Mesothelial cell of epicardium (in vitro differentiated cells): ENCODE measurements at places on chromosomes 2 and 18.
A peak's percentile ranks its signal among the peaks of the same experiment; 100 is the strongest.

DNA sequence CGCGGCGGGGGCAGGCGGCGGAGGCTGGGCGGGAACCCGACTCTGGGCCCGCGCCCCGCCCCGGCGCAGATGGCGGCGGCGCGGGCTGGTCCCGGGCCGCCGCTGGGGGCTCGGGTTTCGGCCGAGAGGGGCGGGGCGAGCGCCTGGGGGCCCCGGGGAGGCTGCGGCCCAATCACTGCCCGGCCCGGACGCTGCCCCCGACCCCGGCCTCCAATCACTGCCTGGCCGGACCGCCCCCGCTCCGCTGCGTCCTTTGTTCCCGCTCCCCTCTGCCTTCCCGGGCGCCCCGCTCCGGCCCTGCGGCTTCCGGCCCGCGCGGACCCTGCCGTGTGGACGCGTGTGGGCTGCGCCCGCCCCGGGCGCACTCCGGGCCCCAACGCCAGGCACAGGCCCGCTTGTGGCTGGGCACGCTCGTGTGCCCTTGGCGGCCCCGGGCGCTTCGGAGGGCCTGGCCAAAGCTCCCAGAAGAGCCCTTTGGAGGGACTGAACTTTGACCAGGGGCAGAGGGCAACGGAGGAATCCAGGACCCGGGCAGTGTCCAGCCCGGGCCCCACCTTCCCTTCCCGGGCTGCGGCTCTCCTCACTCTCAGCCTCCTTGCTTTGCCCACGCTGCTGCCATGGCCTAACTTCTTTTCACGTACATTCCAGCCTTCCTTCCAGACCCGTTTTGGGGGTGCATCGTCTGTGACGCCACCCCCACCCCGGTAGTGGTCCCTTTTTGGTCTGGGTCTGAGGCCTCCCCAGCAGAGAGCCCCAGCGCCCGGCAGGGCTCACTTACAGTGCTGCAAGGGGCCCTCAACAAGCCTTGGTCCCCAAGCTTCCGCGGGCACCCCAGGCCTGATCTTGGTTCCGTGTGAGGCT lies 27.1 kb upstream of the PTMA start:
- peak; percentile 71 for DNase-seq

DNA sequence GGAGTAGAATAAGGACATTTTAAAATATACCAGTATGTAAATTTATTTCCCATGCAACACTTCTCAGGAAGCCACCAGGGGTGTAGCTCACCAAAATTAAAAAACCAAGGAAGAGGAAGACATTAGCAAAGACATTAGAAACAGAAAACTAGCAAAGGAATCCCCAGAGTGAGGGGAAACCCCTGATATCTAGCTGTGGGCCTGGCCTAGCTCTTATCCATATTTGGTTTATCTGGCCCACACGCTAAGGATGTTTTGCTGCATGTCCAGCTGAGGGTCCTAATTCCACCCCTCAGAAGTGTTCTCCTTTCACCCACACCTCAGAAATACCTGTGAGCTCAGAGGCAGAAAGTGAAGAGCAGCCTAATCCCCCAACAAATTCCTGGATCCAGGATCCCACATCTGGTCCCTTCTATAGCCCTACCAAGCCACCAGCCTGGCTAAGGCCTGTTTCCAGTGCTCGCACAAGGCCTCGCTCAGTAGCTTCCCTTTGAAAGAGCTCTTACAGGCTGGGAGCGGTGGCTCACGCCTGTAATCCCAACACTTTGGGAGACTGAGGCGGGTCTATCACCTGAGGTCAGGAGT lies 17.4 kb downstream of the OSBPL1A start:
- DNase-seq = no peak

DNA sequence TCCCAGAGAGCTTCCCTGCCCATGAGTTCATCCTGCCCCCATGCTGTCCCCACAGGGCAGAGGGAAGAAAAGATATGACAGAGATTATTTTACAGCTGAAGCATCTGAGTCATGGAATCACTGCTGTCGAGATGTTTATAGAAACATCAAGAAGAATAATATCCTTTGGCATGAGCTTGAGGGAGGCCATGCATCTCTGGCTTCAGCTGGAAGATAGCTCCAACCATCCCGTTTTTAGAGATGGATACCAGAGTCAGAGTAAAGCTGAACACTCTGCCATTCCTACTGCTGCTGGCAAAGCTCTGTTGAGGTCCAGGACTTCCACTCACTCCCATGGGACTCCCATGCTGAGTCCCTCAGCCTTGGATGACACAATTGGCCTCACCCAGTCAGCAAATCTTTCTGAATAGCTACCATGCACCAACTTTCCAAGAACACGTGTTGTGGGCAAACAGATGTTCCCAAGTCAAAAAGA lies 167.8 kb downstream of the TTC32 start:
- DNase-seq = no peak

DNA sequence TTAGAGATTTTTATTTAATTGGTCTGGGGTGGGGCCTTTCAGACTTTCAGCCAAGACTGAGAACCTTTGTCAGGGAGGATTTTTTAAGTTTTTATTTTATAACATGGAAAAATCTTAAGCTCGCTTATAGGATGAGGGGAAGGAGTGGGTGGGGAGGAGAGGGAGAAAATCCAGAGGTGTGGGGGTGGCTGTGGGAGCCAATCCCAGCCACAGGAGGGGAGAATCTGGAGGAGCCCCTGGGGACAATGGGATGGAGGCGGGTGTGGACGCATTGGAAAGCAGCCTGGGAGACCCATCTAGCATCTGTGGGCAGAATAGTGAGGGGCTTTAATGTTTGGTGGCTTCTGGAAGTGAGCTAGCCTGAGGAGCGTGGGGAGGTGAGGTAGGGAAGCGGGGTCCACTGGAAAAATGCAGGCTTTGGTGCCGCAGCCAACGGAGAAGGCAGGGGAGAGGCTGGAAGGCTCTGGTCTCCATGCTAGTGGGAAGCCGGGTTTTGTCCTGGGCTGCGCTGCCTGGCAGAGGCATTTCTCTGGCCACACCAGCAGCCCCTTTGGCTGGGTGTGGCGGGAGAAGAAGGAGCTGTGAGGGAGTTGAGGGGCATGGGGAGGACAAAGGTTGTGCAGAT lies 11.5 kb upstream of the INPP5D start:
- no peak for DNase-seq

DNA sequence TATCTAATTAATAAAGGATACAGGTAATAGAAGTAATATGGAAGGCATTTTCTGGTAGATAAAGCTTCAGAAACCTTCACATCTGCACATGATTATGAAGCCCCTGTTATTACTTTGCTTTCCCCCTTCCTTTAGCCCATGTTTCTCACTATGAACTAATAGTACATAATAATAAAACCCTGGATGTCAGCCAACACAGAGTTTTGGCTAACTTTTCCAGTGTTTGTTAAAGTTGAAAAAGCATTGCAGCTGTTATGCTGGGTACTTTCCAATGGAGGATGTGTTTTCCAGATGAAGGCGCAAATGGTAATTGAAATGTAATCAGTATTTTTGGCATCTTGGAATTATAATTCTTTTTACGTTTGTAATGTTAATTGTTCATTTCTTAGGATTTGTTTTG lies 43.5 kb downstream of the SPTBN1 start:
- DNase-seq = no peak

DNA sequence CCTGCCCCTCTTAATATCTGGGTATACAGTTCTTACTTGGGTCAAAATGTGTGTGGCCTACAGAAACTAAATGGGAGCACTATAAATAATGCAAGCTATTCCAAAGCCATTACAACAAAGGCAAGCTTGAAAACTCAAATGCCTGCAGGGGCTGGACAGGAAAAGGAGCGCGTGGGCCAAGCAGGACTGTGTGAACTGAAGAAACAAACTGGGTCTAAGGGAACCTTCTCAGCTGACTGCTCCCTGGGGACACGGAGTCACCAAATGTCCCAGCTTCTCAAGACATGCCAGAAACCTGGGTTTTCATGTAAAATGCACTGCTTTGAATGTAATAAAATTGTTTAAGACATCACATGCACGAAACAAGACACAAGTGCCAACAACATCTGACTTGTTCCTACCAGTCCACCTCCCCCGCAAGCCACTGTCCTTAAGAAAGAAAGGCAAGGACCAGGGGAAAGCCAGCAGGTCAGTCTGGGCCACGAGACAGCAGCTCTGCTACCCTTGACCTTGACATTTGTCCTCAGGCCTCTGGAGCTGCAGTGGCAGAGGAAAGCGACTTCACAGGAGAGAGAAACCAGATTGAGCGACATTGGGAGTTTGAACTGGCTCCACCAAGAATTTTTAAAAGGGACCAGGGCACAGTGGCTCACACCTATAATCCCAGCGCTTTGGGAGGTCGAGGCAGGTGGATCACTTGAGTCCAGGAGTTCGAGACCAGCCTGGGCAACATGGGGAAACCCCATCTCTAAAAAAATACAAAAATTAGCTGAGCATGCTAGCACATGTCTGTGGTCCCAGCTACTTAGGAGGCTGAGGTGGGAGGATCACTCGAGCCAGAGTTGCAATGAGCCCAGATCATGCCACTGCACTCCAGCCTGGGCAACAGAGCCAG lies 89.7 kb upstream of the SH3BP4 start:
- no peak for DNase-seq

DNA sequence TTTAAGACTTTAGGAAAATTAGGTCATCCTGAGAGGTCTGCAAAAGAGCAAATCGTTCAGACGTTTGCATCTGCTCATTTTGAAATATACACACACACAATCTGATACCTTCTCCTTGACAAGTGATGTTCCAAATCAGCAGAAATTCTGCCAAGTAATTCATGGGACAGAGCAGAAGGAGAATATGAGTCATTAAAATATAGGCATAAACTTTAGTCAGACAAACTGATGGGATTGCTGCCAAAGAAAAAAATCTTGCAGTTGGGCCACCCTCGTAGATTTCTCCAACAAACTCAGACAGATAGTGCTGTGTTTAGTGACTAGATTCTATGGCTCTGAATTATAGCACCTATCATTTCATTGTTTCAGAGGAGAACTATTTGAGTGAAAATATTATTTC lies 336.3 kb downstream of the NYAP2 start:
- DNase-seq = no peak
